NCI-H446 treated with DMSO at 0.1 percent for 48 hours (cell line): ENCODE measurements at places on chromosomes 5 and 9.

DNA sequence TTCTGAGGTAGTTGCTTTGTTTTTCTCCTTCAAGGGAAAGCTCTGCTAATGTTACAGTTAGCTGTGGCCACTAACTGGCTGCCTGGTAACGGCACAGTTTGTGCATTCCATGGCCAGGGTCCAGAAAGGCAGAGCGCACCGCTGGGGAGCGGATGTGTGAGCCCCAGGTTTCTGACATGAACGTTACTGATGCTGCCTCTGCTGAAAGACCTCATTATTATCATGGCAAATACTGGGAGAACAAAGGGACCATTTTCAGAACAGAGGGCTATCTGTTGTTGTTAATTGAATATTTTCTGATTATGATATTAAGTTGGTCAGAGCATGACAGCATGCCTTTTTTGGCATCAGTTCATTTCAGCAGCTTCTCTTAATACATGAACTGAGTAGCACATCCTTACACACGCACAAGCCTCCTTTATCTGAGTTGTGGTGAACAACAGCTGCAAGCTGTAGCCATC lies 134.1 kb downstream of the NUDT12 start:
- DNase-seq: peak; percentile 22

DNA sequence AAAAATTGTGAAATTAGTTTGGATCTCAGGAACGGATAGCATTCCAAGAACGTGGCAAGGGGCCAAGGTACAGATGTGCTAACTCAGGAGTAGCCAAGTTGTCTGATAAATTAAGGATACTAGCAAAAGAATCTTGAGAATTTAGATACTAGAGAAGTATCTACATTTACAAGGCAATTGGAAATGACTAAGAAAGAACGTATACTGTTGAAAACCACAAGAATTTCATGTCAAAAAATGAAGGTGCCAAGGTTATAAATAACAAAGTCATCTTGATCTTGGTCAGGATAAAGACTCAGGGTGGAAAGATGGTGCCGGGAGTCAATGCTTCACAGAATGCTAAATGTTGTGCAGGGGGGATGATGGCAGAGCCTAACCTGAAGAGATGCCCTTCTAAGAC lies 19.2 kb downstream of the CAPSL start:
- DNase-seq: no peak

GRCh38 chr9:89095761-89096528 lies 82.7 kb downstream of the SHC3 start:
- no peak for DNase-seq

GRCh38 chr9:101674165-101674564 lies 64.3 kb downstream of the GRIN3A start:
- no peak for DNase-seq

DNA sequence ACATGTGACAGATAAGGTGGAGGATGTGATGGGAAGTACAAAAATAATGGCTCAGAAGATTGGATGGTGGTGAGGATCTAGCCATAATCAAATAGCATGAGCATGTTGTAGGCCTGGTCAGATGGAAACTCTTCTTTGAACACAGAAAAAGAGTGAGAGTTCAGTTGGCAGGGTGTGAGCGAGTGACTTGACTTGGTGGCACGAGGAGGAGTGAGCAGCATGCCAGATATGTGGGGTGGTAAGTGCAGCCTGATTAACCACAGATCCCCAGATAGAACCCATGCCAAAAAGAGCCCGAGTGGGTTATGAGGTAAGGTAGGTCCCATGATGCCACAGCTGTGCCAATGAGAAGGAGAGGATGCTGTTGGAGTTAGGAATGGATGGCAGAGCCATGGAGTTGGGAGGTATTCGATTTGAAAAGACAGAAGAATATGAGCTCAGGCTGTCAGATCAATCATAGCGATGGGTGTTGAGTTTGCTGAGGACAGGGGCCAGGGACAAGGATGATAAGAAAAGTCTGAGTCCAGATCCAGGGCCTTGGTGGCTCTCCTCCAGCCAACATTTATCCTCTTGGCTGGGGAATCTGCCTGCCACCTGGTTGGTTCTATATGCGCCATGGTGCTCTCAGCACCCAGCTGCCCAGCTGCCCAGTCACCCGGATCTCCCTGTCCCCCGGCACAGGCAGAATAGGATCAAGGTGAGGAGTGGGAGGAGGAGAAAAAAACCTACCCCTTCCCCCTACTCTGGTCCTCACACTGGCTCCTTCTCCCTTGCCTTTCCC lies 16.5 kb downstream of the GARNL3 start:
- DNase-seq: no peak

- DNase-seq: no peak
These were observed 16.2 kb downstream of the CYFIP2 start for GRCh38 chr5:157282150-157282549.

GRCh38 chr9:12185856-12186255 lies 507.3 kb upstream of the TYRP1 start:
- no peak for DNase-seq

- DNase-seq: no peak
These were observed 21.8 kb upstream of the DENND4C start for GRCh38 chr9:19208653-19209052.

DNA sequence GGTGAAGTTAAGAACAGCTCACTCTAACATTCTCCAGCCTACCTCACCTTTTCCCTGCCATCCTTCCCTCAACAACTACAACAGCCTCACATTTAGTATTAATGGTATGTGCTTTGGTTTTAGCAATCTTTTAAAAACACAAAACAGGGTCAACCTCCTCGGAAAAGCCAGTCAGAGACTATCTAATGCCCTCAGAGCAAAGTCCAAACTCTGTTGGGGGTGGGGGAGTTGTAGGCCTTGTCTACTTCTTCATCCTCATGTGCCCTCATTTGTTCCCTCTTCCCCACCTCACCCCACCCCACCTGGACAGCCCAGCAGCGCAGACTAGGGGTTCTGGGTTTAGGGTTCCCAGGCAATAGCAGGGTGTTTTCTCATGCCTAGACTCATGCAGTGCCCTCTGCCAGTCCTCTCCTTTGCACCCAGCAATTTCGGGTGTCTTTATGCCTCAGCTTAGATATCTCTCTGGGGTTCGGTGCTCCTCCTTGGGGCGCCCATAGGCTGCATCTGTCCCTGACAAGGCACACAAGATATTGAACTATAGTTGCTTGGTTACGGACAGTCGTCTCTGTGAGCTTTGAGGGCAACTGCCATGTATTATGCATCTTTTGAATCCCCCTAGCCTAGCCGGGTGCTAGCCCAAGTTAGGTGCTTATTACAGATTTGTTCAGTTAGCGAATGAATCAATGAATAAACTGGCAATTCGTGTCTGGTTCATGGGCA lies 762 bp upstream of the TCOF1 start:
- no peak for DNase-seq

GRCh38 chr5:140637371-140638100 lies 1.7 kb upstream of the TMCO6 start:
- DNase-seq: no peak

DNA sequence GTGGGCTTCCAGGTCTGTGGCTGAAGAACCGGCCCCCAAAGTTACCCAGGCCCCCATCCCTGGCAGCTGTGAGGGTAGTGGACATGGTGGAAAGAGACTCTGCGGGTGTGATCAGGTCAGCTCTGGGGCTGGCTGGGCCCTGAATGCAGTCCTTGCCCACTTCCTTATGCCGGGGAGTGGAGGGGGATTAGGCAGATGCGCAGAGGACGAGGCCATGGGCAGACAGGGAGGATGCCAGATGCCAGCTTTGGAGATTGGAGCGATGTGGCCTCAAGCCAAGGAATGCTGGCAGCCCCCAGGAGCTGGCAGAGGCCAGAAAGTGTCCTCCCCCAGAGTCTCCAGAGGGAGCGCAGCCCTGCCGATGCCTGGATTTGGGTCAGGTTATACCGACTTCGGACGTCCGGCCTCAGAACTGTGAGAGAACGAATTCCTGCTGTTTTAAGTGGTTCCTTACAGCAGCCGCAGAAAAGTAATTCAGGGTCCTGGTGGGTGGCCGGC lies 69.8 kb downstream of the ADAMTS2 start:
- DNase-seq: peak; percentile 10

- no peak for DNase-seq
These were observed 72.8 kb downstream of the NR6A1 start for GRCh38 chr9:124698265-124698664.

- no peak for DNase-seq
These were observed 200.1 kb downstream of the PAX5 start for GRCh38 chr9:36833954-36834353.
